Activated CD4-positive, alpha-beta T cell treated with anti-CD3 and anti-CD28 coated beads, Interleukin-2, amount 50 U/mL, for 24 hours (primary cell): ENCODE measurements at places on chromosomes 5 and 9.
A peak's percentile ranks its signal among the peaks of the same experiment; 100 is the strongest.

DNA sequence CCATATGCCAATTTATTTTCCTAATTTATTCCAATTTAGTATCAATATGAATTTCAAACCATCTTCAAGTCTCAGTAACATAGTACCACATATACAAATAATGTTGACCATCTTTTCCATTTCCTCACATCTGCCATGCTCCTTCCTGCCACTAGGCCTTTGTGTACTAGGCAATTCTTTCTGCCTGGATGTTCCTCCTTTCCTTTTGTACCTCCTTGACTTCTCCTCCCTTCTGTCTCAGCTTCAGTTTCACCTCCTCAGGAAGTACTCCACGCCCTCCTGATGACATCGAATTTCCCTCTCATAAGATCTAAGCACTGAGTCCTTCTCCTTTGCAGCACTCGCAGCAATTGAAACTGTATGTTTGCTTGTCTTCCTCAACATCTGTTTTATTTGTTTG, 53.9 kb downstream of the MEF2C start:
- DNase-seq, result no peak

DNA sequence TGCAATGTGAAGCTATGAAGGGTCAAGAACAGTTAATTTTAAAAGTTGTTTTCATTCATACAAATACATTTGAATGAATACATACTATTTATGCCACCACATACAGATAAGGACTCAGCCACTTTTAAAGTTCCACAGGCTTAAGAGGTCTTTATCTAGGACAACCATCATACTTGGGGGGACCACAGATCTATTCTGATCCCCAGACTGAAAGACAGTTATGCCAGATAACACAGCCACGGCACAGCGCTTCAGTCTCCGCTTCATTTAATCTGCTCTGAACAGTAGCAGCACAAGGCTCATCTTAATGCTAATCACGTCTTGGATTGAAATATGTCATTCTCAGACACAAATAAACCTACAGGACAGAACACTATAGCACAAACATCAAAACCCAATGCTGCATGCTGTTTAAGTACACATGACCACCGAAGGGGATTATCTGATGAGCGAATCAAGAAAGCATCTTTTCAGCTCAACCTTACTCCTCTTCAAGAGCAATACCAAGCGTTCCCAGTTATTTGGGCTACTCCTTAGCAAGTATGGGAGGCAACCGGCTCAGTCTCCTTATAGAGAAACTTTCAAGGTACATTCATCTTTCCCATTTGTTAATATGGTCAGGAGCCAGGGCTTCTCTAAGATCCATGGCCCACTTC, 33.3 kb downstream of the PUM3 start:
- DNase-seq, result no peak

GRCh38 chr5:2708751-2709150, 42.7 kb downstream of the IRX2 start:
- DNase-seq, result no peak

DNA sequence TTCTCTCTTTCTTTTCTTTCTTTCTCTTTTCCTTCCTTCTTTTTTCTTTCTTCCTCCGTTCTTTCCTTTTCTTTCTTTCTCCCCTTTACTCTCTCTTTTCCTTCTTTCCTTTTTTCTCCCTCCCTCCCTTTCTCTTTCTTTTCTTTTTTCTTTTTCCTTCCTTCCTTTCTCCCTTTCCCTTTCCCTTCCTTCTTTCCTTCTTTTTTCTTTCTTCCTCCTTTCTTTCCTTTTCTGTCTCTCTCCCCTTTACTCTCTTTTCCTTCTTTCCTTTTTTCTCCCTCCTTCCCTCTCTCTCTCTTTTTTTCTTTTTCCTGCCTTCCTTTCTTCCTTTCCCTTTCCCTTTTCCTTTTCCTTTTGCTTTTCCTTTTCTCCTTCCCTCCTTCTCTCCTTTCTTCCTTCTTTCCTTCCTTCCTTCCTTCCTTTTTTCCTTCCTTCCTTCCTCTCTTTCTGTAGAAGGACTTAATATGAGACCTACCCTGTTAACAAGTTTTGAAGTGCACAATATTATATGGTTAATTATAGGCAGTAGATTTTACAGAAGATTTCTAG, 142.7 kb upstream of the CD180 start:
- DNase-seq, result no peak

DNA sequence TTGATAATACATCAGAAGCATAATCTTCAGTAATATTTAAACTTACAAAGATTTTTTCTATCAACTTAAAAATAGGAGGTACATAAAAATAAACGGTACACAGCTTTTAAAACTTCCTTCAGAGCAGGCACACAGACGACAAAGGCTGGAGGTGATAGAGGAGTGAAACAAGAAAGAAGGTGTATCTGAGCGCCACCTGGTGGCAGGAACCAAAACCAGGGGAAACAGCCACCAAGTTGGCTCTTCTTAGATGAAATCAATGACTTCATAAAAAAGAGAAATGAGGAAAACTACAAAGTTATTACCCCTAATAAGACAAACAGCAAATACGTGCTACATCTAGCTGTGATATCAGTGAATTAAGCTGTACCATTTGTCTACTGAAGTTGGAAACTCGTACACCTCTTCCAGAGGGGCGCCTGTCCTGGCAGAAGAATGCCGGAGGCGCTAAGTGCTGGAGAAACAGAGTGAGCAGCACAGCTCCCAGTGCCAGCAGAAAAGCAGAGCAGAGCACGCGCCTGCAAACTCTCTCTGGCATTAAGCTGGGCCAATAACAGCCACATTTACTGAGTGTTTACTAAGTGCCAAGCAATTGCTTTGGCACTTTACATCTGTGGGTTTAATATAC, 85.9 kb downstream of the SETX start:
- peak; percentile 41 for DNase-seq

DNA sequence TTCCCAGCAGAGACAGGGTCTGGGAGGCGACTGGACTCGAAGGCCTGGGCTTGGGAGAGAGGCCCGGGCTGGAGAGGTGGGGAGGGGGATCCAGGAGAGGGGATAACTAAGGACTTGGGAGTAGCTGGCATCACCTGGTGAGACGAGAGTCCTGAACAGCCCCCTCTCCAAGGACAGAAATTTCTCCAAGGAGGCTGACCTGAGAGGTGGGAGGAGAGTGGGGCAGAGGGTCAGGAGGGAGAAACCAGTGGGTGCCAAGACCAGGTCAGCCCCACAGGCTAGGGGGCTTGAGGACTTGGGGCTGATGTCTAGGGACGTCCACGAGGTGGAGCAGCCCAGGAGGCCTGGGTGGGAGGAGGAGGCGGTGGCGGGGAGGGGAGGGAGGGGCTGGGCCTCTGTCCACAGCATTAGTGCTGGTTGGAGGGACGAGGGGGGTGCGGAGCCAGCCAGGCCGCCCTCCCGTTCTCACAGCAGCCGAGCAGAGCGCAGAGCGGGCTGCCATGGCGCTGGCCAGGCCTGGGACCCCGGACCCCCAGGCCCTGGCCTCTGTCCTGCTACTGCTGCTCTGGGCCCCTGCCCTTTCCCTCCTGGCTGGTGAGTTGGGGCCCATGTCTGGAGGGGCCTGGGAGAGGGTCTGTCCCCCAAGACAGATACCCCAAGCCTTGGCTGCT, at the start of gene CRB2:
CRB2 (plus strand) TSS at position 437 of the 671 bp plus-strand sequence; CDS start at position 501, 64 bp downstream.
- DNase-seq, result no peak
